ENCODE measurements at places on chromosomes 11 and 22. TPM values are rescaled to one million over a fixed set of nuclear protein-coding genes. Genes with fewer than 3 reads are reported as not detected.

The MOGAT2 gene
- not detected for total RNA-seq

The RIBC2 gene
- total RNA-seq = not detected

The LRRC10B gene
- total RNA-seq = 40.2 TPM

The OR8G1 gene
- not detected for total RNA-seq
